ENCODE measurements at places on chromosomes 16 and 17.
A peak's percentile ranks its signal among the peaks of the same experiment; 100 is the strongest.

DNA sequence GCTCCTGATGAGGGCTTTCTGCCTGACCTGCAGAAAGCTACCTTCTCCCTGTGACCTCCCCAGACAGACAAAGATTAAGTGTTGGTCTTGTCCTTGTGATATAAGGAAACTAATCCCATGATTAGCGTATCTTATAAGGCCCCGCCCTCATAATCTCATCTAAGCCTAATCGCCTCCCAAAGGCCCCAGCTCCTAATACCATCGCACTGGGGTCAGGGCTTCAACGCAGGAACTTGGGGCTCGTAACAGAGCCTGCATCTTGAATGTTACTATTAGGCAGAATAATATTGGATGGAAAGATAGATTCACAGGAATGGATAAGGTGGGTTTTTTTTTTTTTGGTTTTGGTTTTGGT is 78.9 kb downstream of the C16orf95 start:
- DNase-seq, result no peak
- H3K27ac ChIP-seq, result no peak overlapping the region
- no peaks in the 10 kb centered on the region for H3K36me3 ChIP-seq
- H3K4me3 ChIP-seq, result no peak overlapping the region
- no peaks in the 10 kb centered on the region for H3K4me1 ChIP-seq
- no peaks in the 10 kb centered on the region for H3K27me3 ChIP-seq

- no peak overlapping the region for H3K27ac ChIP-seq
- no peaks in the 10 kb centered on the region for H3K4me1 ChIP-seq
- no peak for DNase-seq
- no peaks in the 10 kb centered on the region for H3K36me3 ChIP-seq
These were observed 322.8 kb downstream of the XYLT1 start for GRCh38 chr16:17147942-17148341.

GRCh38 chr17:1712271-1712670 is 2.1 kb upstream of the TLCD2 start:
- peak overlapping the region; percentile 10 for H3K27ac ChIP-seq
- peaks cover 21% of the 10 kb centered on the region for H3K4me1 ChIP-seq
- H3K36me3 ChIP-seq, result no peaks in the 10 kb centered on the region
- DNase-seq, result no peak
- no peak overlapping the region for H3K4me3 ChIP-seq

GRCh38 chr17:48568499-48569239 is 9.5 kb downstream of the HOXB4 start:
- no peak overlapping the region for H3K27ac ChIP-seq
- no peaks in the 10 kb centered on the region for H3K27me3 ChIP-seq
- DNase-seq, result no peak

DNA sequence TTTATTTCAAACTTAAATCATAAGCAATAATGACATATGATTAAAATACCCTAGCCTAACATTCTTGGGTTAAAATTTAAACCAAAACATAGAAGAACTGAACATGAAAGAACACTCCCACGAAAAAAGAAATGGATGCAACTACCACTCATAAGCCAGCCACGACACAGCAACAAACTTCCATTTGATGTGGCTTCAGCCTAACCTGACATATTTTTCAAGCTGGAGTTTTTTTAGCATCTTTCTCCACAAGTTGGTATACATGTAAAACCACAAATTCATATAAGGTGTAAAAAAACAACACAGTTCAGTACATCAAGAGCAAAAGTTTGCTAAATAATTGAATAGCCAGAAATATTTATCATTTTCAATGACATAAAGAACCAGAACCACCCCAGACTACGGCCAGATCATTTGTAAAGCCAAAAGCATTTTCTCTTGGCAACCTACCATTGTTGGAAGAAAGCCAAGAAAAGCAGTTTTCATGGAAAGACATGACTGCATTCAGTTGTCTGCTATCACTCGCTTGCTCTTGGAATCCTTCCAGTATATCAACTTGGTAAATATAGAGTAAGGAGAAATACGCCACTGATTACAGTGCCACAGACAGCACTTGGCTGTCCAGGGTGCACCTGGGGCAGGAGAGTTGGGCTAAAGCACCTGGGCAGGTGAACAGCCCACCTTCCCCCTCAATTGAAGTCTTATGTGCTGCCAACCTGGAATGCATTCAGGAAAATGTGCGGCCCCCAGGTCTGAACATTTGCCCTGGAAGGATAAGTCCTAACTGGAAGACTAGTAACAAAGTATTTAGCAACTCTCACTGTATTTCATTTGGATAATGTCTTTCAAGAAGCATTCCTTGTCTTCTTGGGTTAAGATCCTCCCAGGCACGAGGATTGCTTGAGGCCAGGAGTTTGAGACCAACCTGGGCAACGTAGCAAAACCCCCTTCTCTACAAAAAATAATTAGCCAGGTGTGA is 60.5 kb downstream of the CREBBP start:
- peak; percentile 69 for DNase-seq
- H3K27me3 ChIP-seq, result no peaks in the 10 kb centered on the region
- no peak overlapping the region for H3K4me3 ChIP-seq
- peaks cover 91% of the 10 kb centered on the region for H3K4me1 ChIP-seq
- no peak overlapping the region for H3K27ac ChIP-seq
- H3K36me3 ChIP-seq, result no peaks in the 10 kb centered on the region

GRCh38 chr17:48527547-48527932 is 3.3 kb downstream of the HOXB1 start:
- H3K27me3 ChIP-seq, result peaks cover 5% of the 10 kb centered on the region
- DNase-seq, result no peak
- H3K4me3 ChIP-seq, result no peak overlapping the region
- no peaks in the 10 kb centered on the region for H3K4me1 ChIP-seq
- H3K36me3 ChIP-seq, result no peaks in the 10 kb centered on the region

DNA sequence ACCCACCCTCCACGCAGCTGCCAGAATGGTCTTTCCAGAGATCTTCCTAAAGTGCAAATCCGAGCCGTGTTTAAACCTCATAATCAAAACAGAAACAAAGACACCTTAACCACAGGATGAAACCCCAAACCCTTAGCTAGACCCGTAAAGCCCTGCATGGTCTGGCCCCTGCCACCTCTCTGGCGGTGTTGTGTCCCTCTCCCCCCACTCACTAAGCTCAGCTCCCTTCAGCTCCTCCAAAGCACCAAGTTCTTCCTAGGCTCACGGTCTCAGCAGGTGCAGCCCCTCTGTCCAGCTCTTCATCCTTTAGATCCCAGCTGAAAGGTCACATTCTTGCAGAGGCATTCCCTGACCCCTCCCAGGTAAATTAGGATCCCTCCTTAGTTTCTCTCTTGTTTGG is 4.4 kb upstream of the NXPH3 start:
- H3K27me3 ChIP-seq, result peaks cover 11% of the 10 kb centered on the region
- DNase-seq, result no peak
- no peak overlapping the region for H3K27ac ChIP-seq
- H3K36me3 ChIP-seq, result no peaks in the 10 kb centered on the region
- no peak overlapping the region for H3K4me3 ChIP-seq

DNA sequence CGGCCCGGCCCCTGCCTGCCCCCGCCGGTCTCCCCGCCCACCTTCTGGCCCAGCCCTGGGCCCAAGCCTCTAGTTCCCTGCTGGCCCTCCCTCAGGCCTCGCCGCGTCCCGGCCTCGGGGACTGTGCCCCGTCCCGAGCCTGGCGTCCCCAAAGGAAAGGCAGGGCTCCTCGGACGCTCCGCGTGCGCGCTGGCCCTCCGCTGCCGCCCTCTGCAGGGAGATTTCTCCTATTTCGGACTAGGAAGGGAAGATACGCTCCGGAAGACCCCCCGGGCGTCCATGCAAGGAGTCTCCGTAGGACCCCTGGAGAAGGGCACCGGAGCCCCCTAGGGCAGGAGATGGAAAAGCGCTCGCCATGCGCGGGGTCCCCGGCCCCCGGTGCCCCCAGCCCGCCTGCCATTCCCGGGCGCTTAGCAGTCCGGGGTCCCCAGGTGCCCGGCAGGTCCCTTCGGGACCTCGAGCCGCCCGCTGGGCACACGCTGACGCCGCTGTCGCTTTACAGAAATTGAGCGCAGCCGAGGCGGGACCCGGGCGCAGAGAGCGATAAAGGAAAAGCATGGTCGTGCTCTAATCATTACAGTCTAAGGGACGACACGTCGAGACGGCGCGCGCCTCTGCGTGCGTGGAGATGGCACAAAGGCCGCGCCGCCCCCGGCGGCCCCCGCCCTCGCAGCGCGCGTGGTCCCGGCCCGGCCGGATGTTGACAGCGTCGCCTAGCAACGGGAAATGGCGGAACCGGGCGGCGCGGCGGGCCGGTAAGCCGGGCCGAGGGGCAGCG is at the start of gene CCDC40:
Gene CCDC40 (plus strand): TSS at position 706 of the 778 bp plus-strand sequence. CDS start 21 bp downstream, at position 727.
- peak within 1 kb of the TSS; percentile 77 for H3K4me3 ChIP-seq
- H3K36me3 ChIP-seq, result no peaks in the 10 kb centered on the region
- H3K4me1 ChIP-seq, result peaks cover 15% of the 10 kb centered on the region
- H3K27ac ChIP-seq, result peak within 1 kb of the TSS; percentile 65
- peaks cover 5% of the 10 kb centered on the region for H3K27me3 ChIP-seq
- DNase-seq, result peak; percentile 91

- DNase-seq, result no peak
- H3K4me1 ChIP-seq, result no peaks in the 10 kb centered on the region
- no peak overlapping the region for H3K4me3 ChIP-seq
- H3K27me3 ChIP-seq, result no peaks in the 10 kb centered on the region
- no peak overlapping the region for H3K27ac ChIP-seq
These were observed 175.5 kb downstream of the SHISA9 start for GRCh38 chr16:13076878-13077277.

Measured in CD8-positive, alpha-beta memory T cell (primary cell).